Endodermal cell (in vitro differentiated cells): ENCODE measurements at places on chromosomes 4 and X. TPM values are rescaled to one million over a fixed set of nuclear protein-coding genes. Genes with fewer than 3 reads are reported as not detected.

OPRPN gene
- not detected in 2 replicates for total RNA-seq

F8A2 gene
- total RNA-seq, result not detected in 3 replicates

PRPS2 gene
- 15.3 and 17.2 TPM in 2 replicates for total RNA-seq

SSX2B gene
- total RNA-seq, result not detected in 2 replicates

IL2RG gene
- not detected in 3 replicates for total RNA-seq

NUDT10 gene
- 10.1 to 23.4 TPM (median 10.1 TPM) in 3 replicates for total RNA-seq

GAGE12E gene
- total RNA-seq, result not detected in 3 replicates

GSX2 gene
- total RNA-seq, result not detected in 3 replicates

SPIN2B gene
- total RNA-seq, result 12.0 to 13.7 TPM (median 12.8 TPM) in 3 replicates

SERPINA7 gene
- not detected in 3 replicates for total RNA-seq

AADAT gene
- total RNA-seq, result 34.4 and 34.8 TPM in 2 replicates

PRDM8 gene
- total RNA-seq, result not detected in 3 replicates

GABRG1 gene
- total RNA-seq, result 0.05 to 0.17 TPM (median 0.09 TPM) in 3 replicates

FGF16 gene
- 0.23 to 0.99 TPM (median 0.27 TPM) in 3 replicates for total RNA-seq

FAM184B gene
- 0.09 TPM in 1 of 3 replicates, not detected in the others for total RNA-seq

STK26 gene
- 100 to 112 TPM (median 105 TPM) in 3 replicates for total RNA-seq

CENPVL1 gene
- total RNA-seq, result 0.63 and 0.64 TPM in 2 replicates

FATE1 gene
- not detected in 2 replicates for total RNA-seq

NEIL3 gene
- 7.3 to 16.8 TPM (median 15.1 TPM) in 3 replicates for total RNA-seq

TAB3 gene
- 19.6 and 23.2 TPM in 2 replicates for total RNA-seq
